GM23248 (cell line): ENCODE measurements at places on chromosomes 6 and 20. TPM values are rescaled to one million over a fixed set of nuclear protein-coding genes. Genes with fewer than 3 reads are reported as not detected.
A peak's percentile ranks its signal among the peaks of the same experiment; 100 is the strongest.

Gene TMC2
- total RNA-seq = not detected in 2 replicates

Gene JPH2
- 7.8 and 9.7 TPM in 2 replicates for total RNA-seq

Gene PPIL4
- 32.2 and 43.5 TPM in 2 replicates for total RNA-seq

DNA sequence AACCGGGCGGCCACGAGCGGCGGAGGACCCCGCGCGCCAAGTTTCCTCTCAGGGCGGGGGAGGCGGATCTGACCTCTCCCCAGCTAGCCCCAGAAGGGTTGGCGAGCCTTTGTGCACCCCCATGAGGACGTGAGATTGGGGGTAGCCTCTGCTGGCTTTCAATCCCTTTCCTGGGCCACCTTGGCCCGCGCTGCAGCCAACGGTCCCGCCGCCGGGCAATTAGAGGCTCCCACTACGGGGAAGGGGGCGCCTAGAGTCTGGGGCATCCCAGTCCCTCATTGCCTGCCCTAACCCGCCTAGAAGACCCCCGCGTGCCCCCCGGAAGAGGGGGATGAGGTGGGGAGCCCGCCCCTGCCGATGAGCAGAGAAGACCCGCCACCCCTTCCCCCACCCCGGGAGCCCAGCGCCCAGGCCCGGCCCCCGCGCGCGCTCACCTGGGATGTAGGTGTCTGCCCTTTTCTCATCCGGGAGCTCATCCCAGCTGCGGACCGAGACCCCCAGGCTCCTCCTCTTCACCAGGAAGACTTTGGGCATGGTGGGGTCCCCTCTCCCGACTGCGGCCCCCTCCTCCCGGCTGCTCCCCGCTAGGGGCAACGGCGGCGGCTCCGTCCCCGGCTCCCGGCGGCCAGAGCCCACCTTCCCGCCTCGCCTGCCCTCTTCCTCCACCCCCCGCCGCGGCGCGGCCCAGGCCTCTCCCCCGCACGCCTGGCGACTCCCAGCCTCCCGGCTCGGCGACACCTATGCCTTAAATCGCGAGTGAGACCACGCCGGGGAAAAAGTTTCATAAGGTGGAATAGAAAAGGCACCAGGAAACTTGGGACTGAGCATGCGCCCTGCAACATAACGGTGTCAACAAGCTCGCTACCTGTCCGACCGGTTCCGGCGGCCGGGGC, at the start of gene OVOL2:
Gene OVOL2, minus strand, starts transcription at position 816 of the 893 bp plus-strand sequence. Its CDS starts 282 bp downstream, at position 534.
- peak; percentile 12 for DNase-seq

GRCh38 chr6:36373368-36374019, 14.0 kb downstream of the ETV7 start:
- DNase-seq = peak; percentile 45

DNA sequence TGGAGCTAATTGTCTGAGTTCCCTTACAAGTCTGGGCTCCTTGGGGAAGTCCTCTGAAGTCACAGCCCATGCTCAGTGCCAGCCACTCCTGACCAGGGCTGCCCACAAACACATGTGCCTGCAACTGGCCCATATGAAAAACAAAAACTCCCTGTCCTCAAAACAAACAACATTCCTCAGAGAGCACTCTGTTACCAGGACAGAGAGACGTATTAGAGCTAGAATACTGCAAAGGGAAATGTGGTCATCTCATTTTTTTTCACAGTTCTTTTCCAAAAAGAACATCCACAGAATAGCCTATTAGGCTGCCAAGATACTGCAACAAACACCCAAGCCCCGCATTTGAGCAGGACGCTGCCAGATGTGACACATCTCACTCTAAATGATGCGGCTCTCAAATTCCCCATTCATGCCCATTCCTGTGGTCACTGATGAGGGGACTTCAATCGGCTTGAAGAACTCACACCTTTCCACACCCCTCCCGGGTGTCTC, 71.1 kb downstream of the SLC22A23 start:
- DNase-seq = peak; percentile 51

DNA sequence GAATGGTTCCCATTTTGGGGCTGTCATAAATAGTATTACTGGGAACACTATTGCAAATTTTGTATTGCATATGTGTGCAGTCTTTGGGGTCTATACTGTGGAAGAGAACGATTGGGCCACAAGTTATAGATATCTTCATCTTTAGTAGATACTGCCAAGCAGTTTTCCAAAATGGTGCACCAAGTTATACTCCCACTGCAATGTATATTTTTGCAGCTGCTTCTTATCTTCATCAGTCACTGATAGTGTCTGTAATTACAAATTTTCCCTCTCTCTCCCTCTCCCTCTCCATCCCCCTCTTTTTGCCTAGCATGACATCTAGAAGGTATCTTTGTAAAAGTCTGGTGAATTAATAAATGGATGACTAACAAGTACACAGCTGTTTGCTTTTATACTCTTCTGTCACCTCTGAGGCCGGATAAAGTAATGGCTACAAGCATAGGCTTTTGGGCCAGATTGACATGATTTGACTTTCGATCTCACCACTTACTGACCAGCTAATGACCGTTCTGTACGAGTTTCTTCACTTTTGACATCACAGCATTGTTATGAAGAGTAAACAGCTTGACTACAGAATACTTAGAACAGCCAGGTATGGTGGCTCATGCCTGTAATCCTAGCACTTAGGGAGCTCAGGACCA, 113.3 kb upstream of the SLC2A12 start:
- no peak for DNase-seq

- DNase-seq = no peak
Measured at GRCh38 chr6:30841644-30842504, 42.4 kb upstream of the DDR1 start.

DNA sequence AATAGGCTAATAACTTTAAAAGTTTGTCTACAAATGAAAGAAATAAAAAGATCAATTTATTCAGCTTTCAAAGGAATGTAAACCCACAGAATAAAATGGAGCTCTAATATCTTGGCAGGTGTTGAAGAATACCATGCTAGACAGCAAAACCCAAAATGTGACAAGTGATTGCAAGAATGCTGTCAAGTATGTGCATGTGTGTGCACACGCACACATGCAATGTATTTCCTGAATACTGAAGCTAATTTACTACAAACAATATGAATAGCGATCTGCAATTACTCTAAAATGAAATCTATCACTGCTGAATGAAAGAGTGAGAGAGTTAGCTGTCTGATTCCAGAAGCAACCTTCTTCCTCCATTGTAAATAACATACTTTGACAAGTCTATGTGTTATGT, 179.2 kb upstream of the HSF2 start:
- DNase-seq = no peak

DNA sequence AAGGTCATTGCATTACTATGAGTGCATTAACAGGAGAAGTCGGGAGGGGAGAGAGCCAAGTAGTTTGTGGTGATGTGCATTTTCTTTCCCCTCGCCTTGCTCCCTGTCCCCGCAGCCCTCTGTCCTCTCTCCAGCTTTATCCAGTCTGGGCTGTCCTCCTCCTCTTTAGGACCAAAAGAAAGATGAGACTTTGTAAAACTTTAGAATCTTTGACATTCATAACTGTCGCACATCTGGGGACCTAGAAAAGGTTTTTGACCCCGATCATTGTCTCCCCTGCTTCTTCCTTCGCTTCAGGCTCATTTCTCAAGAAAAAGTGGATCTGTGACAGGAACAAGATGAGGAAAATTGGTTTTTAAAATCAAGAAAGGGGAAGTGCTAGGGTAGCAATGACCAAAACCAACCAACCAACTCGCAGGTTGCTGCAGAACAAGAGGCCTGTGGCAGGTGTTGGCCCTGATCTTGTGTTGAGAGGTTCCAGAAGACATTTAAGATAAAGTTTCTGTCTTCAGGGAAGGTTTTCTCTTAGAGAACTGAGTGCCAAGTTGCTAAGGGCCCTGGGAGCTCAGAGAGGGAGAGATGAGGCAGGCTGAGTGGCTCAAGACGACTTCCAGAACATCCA, 17.6 kb downstream of the SYTL3 start:
- DNase-seq = no peak

DNA sequence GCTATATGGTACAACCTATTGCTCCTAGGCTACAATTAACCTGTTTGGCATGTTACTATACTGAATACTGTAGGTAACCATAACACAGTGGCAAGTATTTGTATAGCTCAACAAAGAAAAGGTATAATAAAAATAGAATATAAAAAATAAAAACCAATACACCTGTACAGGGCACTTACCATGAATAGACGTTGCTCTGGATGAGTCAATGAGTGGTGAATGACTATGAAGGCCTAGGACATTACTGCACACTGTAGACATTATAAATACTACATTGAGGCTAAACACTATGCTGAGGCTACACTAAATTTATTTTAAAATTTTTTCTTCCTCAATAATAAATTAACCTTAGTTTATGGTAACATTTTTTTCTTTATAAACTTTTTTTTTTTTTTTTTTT, 18.6 kb downstream of the ELOVL5 start:
- no peak for DNase-seq

DNA sequence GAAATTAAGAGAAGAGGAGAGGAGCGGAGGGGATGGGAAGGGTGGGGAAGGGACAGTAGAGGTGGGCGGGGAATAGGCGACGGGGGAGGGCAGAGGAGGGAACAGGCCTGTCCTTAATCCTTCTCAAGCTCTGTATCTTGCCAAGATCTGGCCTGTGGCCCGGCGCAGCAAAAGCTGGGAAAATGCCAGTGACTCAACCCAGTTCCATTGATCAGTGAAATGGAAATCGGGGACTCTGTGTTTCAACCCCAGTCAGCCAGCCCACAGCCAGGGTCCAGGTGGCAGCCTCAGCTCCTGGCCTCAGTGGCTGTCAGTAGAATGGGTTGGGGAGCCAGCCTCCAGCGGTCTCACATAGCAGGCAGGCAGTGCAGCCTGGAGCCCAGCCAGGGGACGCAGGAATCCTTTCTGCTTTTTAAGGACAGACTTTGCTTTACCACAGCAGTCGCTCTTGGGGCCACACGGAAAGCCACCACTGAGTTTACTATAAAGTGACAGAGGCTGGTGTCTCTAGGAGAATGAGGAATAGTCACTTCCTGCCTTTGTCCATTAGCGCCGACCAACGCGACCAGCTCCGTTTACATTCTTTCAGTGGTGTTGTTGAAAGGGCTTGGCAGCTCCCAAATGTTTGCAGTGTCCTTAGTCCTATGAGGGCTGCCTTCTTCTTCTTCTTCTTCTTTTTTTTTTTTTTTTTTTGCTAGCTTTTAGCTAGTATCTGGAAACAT, 128.0 kb downstream of the RIN2 start:
- DNase-seq = peak; percentile 57
